ENCODE measurements at places on chromosomes 11 and 22.

- no peak for DNase-seq
Observed at GRCh38 chr11:131904756-131905155, 534.3 kb downstream of the NTM start.

GRCh38 chr11:64624883-64625481, 34.0 kb downstream of the SLC22A12 start:
- DNase-seq: no peak

- no peak for DNase-seq
Observed at GRCh38 chr11:114348200-114349191, 51.8 kb downstream of the C11orf71 start.

DNA sequence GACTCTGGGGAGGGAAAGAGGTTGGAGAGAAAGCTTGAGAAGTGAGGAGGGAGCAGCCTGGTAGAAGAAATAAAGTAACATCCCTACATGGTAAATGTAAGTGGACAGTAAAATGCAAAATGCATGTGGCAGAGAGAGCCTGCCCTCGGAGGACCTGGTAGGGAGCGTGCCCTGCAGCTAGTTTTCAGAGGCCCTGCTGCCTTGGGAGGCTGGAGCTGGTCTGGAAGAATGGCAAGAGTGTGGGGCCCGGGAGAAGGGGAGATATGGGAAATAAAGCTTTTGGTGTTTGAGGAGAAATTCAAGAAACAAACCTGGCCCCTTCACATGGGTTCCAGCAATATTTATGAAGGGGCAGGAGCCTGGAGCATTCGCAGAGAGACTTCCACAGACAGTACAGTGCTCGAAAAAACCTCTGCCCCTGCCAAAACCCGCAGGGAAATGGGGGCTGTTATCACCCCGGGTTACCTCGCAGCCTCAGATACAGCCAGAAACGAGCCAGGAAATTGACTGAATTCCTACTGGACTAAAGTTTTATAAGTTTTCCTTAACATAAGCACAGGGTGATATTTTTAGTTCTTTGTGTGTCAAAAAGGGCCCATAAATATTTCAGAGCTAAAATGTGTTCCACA, 363.0 kb downstream of the TENM4 start:
- no peak for DNase-seq

DNA sequence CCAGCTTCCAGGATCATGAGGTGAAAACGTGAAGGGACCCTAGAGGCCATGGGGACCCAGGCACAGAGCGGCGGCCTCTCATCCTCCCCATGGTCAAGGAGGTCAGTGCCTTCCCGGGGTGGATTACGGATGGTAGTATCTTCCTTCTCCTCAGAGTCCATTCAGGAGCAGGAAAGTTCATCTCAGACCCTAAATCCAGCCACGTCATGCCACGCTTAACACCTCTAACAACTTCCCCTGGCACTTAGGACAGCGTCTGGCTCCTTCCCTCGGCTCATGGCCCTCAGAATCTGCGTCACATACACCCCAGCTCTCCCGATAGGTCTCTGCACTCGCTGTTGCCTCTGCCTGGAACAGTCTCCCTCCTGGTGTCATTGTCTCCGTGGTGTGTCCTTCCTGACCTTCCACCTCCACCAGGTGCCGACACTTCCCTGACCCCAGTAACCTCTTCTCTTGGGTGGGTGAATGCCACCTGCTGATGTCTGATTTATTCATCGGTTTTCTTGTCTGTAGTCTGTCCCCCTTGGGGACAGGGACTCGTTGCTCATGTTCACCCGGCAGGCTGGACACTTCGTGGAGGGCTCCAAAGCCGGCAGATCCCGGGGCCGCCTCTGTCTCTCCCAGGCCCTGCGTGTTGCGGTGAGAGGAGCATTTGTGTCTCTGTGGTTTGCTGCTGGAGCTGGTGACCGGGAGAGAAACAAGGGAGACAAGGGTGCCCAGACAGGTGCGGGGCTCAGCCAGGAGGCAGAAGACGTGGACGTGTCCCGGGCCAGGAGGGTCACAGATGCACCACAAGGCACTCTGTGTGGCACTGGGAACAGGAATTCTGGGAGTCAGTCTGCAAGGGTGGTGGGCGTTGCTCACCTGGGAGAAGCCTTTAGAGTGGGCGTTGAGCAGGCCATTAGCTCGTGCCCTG, 1.4 kb downstream of the MYEOV start:
- DNase-seq: no peak

- no peak for DNase-seq
Observed at GRCh38 chr11:57566005-57566904, 1.2 kb downstream of the UBE2L6 start.

DNA sequence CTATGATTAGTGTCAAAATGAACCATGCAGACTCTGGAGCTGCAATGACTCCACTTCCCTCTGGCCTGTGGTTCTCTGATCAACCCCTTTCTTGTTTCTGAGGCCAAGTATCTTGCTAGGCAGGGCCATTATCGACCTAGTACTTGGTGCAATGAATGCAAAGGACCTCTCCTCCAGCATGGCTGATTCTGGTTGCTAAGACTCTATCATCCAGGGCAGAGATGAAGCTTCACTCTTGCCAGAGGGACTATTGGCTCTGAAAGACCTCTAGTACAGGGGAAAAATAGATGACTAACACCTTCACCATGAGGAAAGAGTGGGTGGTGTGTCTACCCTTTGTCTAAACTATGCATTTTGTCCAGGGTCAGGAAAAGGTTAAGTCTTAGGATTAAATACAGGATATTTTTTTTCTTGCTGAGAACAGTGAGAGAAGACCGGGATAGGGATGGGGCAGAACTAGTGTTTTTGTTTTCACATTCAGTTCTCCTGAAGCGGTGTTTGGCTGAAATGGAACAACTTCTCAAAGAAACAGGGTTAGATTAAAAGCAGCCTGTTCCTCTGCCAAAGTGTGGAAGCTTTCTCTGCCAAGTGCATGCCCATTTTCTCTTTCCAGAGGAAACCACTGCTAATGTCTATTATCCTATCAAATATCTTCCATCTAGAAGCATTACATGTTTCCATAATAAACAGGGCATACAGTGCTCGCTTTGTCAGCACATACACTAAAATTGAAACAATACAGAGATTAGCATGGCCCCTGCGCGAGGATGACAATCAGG, 5.0 kb upstream of the MTFP1 start:
- no peak for DNase-seq

DNA sequence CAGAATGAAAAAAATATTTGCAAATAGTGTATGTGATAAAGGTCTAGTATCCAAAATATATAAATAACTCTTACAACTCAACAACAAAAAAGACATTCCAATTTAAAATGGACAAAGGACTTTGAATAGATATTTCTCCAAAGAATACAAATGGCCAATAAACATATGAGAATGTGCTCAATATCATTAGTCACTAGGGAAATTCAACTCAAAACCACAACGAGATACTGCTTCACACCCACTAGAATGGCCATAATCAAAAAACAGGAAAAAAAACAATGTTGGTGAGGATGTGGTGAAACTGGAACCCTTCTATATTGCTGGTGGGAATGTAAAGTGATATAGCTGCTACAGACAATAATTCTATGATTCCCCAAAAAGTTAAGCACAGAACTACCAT, 38.6 kb upstream of the RPS13 start:
- DNase-seq: no peak

GRCh38 chr11:28799316-28799715, 691.1 kb downstream of the METTL15 start:
- no peak for DNase-seq

DNA sequence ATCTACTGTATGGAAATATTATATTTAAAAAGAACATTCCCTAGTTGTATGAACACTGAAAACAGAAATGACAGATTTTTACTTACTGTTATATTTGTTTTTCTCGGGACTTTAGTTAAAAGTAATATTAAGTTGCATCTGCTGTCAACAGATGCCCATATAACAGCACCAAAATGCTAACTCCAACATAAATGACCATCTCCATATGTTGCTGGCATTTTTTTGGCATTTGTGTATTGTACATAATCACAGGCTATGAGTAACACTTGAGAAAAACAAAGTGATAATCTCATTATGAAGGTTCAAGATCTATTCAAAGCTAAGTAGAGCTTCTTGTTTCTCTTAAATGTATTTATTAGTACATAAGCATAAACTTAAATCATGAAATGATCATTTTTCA, 172.0 kb downstream of the CNTN5 start:
- no peak for DNase-seq

- DNase-seq: no peak
Observed at GRCh38 chr22:49586873-49587272, 240.8 kb downstream of the BRD1 start.

Measured in left forelimb (tissue), 1 donor.